ENCODE measurements at places on chromosomes 5 and 9.
A peak's percentile ranks its signal among the peaks of the same experiment; 100 is the strongest.

DNA sequence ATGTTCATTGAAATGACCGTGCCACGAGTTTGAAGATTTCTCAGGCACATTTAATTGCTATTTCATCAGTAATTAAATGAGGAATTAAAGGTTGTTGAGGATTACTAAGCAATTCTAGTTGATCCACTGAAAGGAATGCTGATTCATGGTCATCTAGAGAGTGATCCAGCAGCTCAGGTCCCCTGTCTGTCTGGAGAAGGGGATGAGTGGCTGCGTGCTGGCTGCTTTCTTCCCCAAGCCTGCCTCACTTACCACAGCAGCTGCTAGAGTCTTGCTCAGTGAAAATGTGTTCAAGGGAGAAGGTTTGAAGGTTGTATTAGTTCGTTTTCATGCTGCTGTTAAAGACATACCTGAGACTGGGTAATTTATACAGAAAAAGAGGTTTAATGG lies 7.8 kb upstream of the TGFBI start:
- no peak for DNase-seq

GRCh38 chr9:15612962-15613361 lies 60.1 kb downstream of the CCDC171 start:
- no peak for DNase-seq

GRCh38 chr9:38088006-38088925 lies 19.2 kb upstream of the SHB start:
- peak; percentile 75 for DNase-seq

DNA sequence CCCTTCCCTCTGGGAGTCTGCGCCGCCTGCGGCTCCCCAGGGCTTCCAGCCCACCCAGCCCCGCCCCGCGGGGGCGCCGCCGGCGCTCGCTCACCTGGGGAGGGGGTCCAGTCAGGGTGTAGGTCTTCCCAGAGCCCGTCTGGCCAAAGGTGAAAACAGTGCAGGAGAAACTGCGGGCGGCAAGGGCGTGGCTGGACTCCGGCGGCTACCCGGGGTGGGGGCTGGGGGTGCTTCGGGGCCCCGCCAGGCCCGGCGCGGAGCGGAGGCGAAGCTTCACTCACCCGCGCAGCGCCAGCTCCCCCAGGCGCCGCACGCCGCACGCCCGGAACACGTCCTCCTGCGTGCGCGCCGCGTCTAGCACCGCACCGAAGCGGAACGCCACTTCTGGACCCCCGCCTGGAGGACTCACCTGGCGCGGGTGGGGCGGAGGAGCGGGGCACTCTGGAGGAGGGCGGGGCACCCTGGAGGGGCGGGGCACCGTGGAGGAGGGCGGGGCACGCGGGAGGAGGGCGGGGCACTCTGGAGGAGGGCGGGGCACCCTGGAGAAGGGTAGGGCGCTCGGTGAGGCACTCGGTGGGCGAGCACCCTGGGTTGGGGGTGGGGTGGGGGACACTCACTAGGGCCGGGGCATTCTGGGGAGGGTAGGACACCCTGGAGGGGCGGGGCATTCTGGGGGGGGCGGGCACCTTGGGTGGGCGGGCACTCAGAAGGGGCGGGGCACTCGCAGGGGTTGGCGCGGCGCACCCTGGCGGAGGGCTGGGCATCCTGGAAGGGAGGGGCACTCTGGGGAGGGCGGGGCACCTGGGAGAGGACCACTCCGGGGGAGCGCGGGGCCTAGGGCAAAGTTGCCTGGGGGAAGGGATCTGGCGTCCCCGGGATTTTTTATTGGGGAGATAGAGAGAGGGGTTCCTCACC lies 814 bp downstream of the KIF12 start:
- peak; percentile 53 for DNase-seq

- DNase-seq, result no peak
Observed at GRCh38 chr9:122446819-122447484, 30.8 kb downstream of the OR1J1 start.

DNA sequence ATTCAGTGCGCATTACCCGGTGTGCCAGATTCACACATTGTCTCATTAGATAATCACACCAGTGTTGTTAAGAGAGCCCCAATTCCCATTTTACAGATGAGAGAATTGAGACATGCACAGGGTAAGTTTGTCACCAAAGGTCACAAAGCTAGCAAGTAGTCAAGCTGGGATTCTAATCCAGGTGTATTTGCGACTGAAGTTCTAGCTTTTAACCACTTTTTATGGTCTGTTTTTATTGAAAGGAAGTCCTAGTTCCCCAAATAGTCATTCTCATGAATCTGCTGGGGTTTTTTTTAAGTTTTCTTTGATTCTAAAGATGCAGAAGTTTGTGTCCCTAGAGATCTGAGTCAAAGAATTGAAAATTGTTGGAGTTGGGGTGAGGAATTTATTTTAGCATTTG lies 136.5 kb downstream of the DPYSL3 start:
- no peak for DNase-seq

DNA sequence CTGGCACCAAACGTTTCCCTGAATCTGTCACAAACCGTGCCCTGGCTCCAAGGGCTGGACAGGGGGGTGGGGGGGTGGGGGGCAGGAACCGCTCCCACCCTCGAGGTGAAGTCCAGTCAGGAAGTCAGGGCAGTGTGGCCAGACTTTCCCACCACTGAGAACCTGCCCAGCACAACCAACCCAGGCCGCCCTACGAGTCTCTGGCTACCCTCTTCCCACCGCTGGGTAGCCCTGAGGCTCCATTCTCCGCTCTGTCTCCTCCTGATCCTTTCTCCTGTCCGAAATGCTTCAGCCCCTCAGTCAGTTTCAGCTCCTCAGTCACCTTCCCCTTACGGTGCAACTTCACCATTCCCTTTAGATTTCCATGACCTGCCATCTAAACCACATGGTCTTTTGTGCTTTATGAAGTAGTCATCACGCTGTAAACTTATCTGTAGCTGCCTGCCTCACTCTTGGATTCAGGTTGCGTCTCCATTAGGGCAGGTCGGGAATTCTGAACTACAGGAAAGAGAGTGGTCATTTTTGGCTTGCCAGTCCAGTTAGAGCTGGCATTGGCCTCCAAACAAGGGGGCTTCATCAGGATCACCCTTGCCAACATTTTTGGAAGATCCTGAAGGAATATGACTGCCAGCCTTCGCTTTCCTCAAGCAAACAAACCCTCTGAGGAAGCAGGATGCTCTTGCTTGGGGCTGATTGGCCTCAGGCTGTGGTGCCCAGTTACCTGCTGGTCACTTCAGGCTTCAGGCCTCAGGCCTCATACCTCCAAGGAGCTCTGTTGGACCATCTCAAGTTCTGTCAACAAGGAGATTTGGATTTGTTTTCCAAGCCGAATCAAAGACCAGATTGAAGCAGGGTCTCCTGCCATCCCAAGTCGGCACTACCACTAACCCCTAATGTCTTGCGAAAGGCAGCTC lies 794 bp upstream of the DCAF12 start:
- no peak for DNase-seq

GRCh38 chr5:58090704-58091103 lies 369.2 kb downstream of the PLK2 start:
- no peak for DNase-seq

DNA sequence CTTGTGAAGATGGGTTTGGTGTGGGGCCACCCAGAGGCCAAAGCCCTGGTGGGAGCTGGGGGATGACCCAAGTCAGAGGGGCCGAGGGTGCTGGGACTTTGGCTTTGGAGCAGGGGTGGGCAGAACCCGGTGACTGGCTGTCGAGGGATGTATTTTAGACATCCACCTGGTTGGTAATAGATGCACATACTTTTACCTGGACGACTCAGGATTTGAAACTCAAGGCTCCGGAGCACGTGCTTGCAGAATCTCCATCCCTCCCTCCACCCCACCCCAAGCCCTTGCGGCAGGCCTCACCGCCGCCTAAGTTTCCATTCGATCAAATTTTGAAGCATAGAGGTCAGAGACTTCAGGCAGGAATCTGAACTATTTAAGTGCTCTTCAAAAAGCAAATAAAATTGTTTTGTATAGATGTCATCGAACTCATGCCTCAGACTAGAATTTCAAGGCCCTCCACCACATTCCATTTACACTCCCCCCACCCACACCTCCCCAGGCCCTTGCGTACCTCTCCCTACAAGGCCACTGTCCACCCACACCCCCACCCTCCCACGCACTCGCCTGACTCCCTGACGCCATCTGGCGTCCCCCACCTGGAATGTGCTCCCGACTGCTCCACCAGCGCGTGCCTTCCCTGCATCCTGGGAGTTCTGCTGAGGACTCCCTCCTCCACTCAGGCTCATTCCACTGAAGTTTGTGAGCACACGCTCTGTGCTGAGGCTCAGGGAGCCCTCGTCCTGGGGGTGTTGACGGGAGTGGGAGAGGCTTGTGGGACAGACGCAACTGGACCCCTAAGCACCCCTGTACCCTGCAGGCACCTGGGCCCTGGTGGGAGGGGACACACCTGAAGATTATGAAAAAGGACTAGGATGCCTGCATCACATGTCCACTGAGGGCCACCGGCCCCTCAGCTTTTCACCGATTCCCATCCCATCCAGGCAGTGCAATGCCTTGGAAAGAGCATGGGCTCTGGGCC lies 56.4 kb upstream of the RPL26L1 start:
- peak; percentile 78 for DNase-seq

- no peak for DNase-seq
Observed at GRCh38 chr5:125142458-125142857, 396.0 kb upstream of the ZNF608 start.

- DNase-seq, result peak; percentile 89
Observed at GRCh38 chr9:130053504-130054324, at the start of gene GPR107. Gene GPR107, plus strand, starts transcription at chr9:130053906. Its CDS starts 27 bp downstream, at chr9:130053933.

GRCh38 chr5:150918613-150919012 lies 13.8 kb upstream of the ZNF300 start:
- no peak for DNase-seq

- no peak for DNase-seq
Observed at GRCh38 chr5:76766746-76767145, 50.8 kb downstream of the F2R start.

GRCh38 chr9:131707733-131708157 lies 32.1 kb downstream of the RAPGEF1 start:
- no peak for DNase-seq

- peak; percentile 89 for DNase-seq
Observed at GRCh38 chr5:135466178-135467050, 14.3 kb upstream of the TIFAB start.

- DNase-seq, result peak; percentile 64
Observed at GRCh38 chr9:114282926-114283325, 40.0 kb upstream of the ORM1 start.

DNA sequence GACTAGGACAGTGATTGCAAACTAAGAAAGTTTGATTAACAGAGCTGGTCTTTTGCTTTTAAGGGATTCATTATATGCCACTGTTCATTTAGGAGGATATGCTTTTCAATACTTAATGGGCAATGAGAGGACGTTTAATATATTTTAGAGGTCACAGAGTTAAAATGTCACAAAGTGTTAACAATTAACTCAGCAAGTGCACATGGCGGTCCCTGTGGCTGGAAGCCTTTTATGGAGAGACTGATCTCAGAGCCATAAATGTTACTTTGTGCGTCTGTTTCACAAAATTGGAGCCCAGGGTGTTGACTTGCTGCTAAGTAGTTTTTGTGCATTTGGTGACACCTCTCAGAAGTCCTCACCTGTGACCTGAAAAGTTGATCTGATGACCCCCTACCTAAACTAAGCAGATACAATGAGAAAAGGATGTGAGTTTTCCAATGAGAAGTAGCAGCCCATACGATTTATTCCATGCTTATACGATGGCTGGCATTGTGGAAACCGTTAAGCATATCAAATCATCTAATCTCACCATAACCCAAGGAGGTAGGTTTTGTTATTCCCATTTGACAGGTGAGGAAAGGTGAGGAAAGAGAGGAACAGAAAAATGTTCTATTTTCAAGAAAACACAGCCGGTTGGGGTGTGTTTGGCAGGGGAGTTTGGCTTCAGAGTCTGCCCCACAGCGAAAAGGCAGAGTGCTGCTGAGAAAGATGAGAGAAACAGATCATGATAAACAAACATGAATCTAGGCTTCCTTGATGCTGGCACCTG lies 64.4 kb downstream of the CMYA5 start:
- DNase-seq, result no peak

Data from femur (tissue), 1 donor.